ENCODE measurements at places on chromosomes 11 and 22.

DNA sequence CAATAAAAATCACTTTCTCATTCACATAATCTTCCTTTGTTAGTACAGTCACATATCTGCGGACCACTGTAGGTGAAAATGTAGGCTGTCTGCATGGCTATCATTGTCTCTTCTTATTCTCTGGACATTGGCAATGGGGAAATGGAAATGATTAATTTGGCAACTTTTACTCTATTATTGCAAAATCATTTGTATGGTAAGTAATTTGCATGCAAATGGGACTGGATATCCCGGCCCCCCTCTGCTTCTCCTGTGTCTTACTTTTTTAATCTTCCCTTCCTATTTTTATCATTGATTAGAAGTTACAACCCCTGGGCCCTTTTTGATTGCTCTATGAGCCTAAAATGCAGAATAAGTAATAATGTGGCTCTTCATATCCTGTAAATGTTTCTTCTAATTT lies 6.0 kb downstream of the GRK3 start:
- DNase-seq: no peak

GRCh38 chr22:40588726-40589125 lies 47.8 kb downstream of the MRTFA start:
- DNase-seq: no peak

- DNase-seq: no peak
These were observed 1.5 kb upstream of the UBASH3B start for GRCh38 chr11:122653916-122654585.

DNA sequence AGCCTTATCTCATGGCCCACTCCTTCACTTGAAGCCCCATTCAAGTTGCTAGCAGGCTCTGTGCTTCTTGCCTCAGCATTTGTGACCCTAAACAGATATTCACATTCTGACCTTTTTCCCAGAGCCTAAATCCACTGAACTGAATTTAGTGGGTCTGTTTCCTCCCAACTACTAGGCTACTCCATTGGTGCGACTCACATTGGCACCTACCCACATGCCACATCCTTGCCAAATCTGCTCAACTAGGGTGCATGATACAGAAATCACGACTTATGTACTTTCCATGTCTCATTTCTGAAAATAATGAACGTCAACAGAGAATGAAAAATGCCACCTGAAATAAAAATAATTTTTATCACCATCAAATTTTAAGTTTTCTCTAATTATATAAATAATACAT lies 8.4 kb upstream of the MMP12 start:
- DNase-seq: no peak

DNA sequence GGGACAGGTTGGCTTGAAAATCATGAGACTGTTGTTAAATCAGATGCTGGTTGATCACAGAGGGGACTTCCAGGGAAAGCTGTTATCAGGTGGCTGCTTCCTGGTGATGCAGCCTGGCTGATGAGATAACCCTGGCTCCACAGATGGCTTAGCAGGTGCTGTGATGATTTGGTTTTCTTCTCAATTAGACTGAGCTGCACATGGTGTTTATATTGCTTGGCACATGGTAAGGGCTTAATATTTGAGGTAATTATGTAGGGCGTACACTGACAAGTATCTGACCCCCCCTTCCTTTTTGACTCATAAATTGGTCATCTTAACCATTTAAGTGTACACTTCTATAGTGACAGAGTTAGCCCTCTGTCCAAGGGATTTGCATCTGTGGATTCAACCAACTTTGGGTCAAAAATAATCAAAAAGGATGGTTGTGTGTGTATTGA lies 7.0 kb downstream of the RPS3 start:
- DNase-seq: no peak

GRCh38 chr11:62914416-62914815 lies 6.7 kb downstream of the CHRM1 start:
- no peak for DNase-seq

GRCh38 chr11:76863196-76863777 lies 2.6 kb downstream of the ACER3 start:
- no peak for DNase-seq

GRCh38 chr11:69240332-69241074 lies 53.5 kb upstream of the MYEOV start:
- DNase-seq: no peak

GRCh38 chr11:109818290-109818689 lies 274.9 kb upstream of the ZC3H12C start:
- no peak for DNase-seq

- no peak for DNase-seq
These were observed 99.7 kb upstream of the HSD17B12 start for GRCh38 chr11:43580735-43581369.

- no peak for DNase-seq
These were observed 12.0 kb downstream of the OR5B21 start for GRCh38 chr11:58495906-58496305.

All from stimulated activated CD8-positive, alpha-beta memory T cell treated with anti-CD3 and anti-CD28 coated beads, Interleukin-7, amount 100 ng/mL, for 1 hour (primary cell).